ENCODE measurements at places on chromosomes 2 and 18.

GRCh38 chr2:19574778-19575260 lies 216.4 kb upstream of the OSR1 start:
- DNase-seq, result no peak

- no peak for DNase-seq
Measured at GRCh38 chr18:37509600-37509999, 56.0 kb downstream of the CELF4 start.

DNA sequence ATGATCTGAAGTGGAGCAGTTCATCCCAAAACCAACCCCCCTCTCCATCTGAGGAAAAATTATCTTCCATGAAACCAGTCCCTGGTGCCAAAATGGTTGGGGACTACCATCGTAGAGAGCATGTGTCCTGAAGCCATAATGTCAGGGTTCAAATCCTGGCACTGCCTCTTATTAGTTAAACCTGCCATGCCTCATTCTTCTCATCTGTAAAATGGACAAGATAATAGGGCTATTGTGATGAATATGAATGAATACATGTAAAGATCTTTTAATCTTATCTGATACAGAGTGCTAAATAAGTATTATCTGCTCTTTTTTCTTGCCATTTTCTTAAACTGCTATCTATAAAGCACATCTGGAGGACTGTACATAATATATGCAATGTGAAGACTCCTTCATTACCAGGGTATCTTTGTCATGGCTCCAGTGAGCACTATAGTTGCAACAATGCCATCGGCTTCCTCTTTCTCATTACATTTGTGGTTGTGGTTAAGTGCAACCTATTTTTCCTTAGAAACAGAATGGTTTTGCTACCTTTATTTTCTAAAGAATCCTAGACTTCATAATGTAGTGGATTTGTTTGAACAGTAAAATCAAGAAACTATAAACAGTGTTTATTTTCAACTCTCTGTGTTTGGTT lies 27.0 kb downstream of the MFSD6 start:
- DNase-seq, result no peak

- DNase-seq, result no peak
Measured at GRCh38 chr2:160415991-160416390, 77.6 kb downstream of the RBMS1 start.

DNA sequence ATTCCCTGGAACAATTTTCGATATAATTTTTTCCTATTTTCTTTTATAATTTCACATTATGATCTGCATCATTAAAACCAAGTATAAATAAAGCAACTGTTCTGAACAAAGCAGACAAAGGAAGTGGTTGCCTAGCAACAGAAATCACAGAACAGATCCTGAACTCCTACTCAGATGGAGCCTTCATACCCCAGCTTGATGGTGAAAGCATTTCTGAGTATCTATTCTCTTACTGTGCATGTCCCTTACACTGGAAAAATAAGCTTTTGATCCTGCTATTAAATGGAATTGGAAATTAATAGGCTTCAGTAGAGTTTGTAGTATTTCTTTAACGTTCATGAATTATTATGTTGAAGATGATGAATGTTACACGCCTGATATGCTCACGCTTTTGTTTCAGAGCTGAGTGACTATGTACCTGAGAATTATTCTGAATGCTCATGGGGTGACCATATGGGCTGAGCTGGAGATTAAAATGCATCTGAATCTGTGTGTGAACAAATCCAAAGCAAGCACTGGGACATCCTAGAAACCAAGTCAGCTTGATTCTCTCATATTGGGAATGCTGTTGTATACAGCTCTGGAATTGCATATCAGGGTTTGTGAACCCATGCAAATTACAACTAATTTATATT lies 254.0 kb downstream of the KCNJ3 start:
- DNase-seq, result no peak

DNA sequence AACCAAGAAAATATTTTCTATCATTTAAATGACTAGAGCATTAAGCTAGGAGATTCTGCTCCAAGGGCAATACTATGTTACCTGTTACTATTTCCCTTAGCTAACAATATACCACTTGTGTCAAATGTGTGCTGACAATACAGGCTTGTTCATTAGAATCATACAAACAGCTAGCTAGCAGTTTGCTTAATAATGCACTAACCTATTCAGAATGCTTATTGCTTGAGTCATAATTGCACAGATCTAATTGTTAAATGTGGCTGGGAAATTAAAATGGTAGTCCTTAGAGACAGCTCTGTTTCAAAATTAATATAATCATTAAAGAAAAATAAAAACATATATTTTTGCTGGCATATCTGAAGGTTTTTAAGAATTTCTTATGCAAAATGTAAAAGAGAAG lies 344.2 kb downstream of the ERBB4 start:
- DNase-seq, result no peak

GRCh38 chr2:129906139-129906860 lies 73.2 kb upstream of the RAB6C start:
- no peak for DNase-seq

GRCh38 chr2:95022309-95023221 lies 2.9 kb upstream of the MAL start:
- DNase-seq, result no peak

DNA sequence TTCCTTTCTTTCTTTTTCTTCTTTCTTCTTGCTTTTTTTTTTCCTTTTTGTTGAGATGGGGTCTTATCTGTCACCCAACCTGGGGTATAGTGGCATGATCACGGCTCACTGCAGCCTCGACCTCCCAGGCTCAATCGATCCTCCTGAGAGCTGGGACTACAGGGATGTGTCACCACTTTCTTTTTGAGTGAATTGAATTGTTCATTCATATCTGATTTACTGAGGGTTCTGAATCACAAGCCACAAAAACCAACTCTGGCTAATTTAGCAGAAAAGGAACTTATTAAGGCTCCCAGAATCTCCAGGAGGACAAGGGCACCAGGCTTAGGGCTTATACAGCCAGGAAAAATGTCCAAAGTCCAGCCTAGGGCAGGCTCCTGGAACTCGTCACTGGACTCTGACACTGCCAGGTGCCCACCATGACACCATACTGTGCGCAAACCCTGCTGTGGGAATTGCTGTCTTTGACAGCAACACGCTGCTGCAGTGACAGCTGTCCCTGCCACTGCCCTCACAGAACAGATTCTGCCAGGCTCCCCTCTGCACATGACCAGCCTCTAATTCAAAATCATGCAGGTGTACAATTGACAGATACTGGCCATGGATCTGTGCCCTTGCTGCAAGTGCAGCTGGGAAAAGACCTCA lies 42.9 kb upstream of the EML6 start:
- no peak for DNase-seq

GRCh38 chr18:12554796-12555388 lies 103.0 kb downstream of the SPIRE1 start:
- no peak for DNase-seq

DNA sequence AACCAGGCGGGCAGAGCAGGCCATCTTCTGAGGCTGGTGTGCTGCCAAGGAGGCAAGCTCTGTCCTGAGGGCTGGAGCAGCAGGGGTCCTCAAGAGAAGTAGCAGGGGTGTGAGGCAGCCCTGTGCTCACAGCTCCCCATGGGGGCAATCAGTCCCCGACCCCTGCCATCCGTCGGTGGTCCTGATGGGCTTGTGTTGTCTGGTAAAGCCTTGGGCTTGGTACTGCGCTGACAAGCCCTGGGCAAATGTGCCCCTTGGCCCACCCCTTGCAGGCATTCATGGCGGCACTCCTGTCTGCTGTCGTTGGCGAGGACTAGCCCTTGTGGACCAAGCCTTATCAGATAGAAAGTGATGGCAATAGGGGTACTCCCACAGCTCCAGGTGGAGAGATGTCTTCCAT lies 22.6 kb upstream of the SCLY start:
- no peak for DNase-seq

GRCh38 chr2:170509452-170510193 lies 205.5 kb upstream of the SP5 start:
- no peak for DNase-seq

DNA sequence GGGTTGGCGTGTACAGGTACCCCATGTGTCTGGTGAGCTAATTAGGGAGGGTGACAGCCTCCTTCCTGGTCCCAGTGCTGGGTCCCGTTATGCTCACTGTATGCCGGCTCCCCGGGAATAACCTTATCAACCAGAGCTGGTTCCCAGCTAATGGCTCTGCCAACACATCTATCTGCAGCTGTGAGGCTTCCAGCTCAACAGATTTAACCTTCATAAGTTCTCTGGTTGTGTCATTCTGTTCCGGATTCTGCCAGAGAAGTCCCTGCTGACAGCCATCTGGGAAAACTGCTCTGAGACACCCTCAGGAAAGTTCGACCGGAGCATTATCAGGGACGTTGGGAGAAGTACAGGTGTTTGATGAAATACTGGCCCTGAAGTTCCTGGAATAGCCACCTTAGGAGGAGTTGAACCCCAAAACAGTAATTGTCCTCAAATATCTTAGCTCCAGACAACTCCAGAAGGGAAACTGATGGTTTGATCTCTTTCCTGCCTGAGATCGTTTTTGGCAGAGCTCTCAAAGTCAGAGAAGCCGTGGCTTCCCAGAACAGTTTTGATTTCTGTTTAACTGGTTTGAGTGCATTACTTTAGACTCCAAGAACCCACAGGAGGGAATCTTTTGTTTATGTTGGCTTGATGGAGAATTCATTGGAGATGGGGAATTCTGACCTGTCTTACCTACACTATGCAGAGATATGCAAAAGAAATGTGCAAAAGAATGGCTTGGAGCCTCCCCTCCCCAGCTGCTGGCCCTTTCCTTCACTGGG lies 39.4 kb upstream of the TXNDC2 start:
- no peak for DNase-seq

GRCh38 chr18:77073336-77074093 lies 59.1 kb downstream of the MBP start:
- no peak for DNase-seq

DNA sequence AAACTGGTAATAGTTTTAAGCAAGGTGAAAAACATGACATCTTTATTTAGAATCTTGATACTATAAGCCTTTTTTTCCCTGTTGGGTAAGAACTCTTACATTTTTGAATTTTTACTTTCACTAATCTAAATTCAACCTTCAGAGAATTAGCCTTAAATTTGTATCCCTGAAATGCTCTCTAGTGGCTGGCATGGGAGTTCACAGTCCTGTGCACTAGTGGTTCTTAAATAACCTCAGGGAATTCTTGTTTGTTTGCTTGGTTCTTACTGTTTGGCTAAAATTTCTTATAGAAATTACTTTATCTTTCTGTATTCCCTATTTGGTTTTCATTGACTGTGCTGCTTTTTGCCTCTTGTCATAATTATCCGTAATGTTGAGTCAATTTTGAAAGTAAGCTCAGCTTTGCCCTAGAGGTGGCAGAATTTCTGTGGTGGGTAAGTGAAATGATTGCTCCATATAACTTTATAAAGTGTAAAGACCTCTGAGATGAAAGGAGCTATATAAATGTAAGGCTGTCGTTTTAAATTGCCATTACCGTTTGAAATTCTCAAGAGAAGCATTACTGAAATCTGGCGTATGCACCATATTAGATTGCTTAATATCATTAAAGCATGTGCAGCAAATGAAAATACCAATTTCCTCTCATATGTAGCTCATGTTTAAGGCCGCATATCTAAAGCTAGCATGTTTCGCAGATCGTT lies 391.3 kb upstream of the FIGN start:
- DNase-seq, result no peak

DNA sequence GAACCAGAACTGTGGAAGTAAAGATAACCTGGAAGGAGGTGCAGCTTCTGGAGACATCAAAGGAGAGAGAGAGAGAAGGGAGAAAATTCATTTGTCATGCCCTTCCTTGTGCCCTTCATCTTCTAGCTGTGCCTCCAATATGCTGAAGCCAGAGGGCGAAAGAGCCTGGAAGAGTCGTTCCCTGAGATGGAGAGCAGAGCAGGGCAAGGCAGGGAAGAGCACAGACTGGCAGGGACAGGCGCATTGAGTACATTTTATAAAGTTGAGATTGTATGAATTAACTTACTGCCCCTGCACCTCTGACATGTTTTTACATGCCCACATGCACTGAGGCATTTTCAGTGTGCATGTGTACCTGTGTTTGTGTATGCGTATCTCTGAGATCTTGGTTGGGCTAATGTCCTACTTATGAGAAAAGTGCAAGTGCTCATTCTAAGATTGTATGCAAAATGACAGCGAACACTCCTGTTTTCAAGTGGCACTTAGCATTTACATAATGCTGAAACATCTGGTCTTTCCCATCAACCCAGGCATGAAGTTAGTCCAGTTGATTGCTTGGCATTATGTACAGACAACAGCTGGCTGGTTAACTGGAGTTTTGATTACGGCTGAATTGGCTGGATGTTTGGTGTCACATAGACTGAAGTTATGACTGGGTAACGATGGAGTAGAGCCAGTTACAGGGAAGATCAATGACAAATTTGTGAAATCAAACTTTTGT lies 23.7 kb upstream of the MMADHC start:
- DNase-seq, result no peak
